ENCODE measurements at places on chromosomes 6 and 20.
A peak's percentile ranks its signal among the peaks of the same experiment; 100 is the strongest.

DNA sequence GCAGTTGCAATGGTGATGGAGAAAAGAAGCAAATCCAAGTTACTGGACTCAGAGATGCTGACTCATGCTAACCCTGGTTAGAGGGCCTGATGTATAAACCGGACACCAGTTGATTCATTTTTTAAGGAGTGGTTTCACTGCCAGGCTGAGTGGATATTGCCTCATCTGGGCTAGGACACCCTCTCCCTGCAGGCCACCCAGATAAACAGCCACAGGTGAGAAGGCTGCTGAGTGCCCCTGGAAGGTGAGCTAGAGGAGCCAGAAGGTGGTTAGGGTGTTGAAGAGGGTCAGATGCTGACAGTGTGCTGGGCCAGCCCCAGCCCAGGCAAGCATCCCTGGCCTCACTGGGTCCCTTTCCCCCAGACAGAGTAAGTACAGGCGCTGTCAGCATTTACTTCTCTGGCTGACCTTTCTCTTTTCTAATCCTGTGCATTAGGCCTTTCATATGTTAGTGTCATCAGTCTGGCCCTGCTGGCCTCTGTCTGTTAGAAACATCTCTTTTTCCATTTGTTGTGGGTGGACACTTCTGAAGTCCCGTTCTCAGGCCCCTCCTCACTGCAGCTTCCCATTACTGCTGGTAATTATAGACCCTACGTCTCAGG, 13.5 kb downstream of the EPB41L1 start:
- no peak for DNase-seq

DNA sequence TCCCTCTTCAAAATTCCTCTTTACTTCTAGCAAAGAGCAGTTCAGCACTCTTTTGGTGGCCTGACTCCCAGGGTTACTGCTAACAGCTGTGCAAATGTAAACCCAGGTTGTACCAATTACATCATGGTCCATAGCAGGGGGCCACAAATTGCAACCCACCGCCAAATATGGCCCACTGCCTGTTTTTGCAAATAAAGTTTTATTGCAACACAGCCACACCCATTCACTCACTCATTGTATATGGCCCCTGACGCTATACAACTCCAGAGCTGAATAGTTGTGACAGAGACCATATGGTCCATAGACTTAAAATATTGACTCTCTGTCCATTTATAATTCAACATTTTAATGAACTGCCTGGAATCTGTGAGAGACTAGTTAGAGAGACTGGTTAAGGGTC, 233.4 kb downstream of the NFATC2 start:
- DNase-seq = no peak

DNA sequence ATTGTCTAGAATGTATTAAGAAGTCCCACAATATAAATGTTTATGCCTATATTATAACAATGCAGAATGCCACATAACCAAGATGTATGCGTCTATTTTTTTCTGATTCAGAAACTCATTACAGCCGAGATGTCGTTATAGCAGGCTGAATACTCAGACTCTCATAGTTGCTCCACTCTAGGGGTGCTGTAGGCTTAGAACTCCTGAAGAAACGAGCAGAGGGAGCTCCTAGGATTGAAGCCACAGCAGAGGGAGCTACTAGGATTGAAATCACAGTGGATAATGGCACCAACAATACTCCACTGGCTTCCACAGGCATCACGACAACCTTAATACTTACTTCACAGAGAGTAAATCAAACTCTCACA, 208.9 kb downstream of the KIF16B start:
- DNase-seq = no peak

- DNase-seq = no peak
These were observed 34.6 kb upstream of the SCRT2 start for GRCh38 chr20:709991-710779.

GRCh38 chr20:35284267-35284991, at the start of gene EIF6:
EIF6 (minus strand) TSS chr20:35284772; CDS start chr20:35284487, 285 bp downstream.
- DNase-seq = peak; percentile 83

DNA sequence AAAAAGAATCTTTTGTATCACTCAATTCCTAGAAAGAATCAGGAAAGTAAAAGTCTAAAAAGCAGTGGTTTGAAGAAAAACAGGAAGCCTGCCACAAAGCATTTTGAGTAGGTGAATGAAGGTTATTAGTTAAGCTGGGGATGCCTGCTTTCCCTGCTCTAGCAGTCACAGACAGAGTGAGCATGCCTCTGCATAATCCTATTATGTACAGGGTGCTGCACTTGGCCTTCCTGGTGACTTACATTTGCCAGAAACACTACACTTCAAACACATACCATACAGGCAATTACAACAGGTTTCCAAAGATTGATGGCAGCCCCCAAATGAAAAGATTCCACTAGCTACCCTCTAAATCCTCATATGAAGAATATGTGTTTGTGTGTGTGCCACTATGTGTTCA, 130.8 kb downstream of the TPBG start:
- DNase-seq = no peak

GRCh38 chr20:6767536-6768227, at the start of gene BMP2:
BMP2 (plus strand) TSS chr20:6767686; CDS start chr20:6770127, 2,441 bp downstream.
- no peak for DNase-seq

DNA sequence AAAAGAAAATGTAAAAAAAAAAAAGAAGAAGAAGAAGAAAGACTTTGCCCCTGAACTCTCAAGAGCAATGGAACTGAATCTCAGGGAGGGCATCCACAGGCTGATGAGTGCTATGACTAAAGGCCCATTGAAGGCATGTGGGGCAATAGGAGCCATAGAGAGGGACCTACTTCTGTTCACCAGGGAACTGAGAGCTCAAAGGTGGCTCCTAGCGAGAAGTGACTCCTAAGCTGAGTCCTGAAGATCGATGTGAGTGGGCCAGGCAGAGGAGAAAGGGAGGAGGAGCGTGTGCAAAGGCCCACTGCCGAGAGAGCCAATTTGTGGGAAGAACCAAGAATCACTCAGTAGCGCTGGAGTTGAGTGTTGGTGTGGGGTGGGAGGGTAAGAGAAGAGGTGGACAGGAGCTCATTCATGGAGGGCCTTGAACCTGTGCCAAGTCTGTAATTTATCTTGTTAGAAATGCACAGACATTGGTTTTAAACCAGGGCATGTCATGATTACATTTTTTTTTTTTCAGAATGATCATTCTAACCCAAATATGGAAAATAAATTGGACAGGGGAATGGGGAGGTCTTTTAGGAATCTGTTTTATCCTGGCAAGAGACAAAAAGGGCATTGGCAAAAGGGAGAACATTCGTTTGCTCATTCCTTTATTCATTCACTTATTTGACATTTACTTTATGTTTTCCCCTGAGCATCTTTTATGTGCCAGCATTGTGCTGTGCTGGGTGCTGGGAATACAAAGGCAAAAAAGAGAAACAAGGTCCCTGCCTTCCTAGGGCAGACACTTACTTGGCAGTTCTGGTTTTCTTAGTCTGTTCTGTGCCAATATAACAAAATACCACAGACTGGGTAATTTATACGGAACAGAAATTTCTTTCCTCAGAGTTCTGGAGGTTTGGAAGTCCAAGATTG, 67.4 kb upstream of the DSP start:
- no peak for DNase-seq

GRCh38 chr20:59777331-59777725, 156.1 kb downstream of the SYCP2 start:
- no peak for DNase-seq

GRCh38 chr6:109183109-109183650, 87.9 kb downstream of the CEP57L1 start:
- peak; percentile 25 for DNase-seq

- DNase-seq = peak; percentile 82
These were observed 55.0 kb upstream of the KCNK16 start for GRCh38 chr6:39377539-39377950.

DNA sequence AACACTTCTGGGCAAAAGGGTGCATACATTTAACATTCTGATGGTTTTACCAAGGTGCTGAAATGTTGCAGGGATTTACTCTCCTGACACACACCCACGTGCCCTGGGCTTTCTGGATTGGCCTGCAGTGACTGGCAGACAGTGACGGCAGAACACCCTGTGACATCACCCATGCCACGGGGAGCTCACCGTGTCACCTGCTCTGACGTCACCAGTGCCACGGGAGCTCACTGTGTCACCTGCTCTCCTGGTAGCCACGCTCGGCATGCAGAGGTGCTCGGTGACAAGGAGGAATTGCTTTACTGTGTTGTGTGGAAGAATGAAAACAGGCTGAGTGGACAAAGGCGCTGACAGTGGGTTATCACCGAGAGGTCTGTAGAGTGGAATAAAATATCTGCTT, 99.3 kb downstream of the RAMACL start:
- DNase-seq = no peak

GRCh38 chr6:88074791-88075190, 27.1 kb downstream of the SPACA1 start:
- DNase-seq = no peak

DNA sequence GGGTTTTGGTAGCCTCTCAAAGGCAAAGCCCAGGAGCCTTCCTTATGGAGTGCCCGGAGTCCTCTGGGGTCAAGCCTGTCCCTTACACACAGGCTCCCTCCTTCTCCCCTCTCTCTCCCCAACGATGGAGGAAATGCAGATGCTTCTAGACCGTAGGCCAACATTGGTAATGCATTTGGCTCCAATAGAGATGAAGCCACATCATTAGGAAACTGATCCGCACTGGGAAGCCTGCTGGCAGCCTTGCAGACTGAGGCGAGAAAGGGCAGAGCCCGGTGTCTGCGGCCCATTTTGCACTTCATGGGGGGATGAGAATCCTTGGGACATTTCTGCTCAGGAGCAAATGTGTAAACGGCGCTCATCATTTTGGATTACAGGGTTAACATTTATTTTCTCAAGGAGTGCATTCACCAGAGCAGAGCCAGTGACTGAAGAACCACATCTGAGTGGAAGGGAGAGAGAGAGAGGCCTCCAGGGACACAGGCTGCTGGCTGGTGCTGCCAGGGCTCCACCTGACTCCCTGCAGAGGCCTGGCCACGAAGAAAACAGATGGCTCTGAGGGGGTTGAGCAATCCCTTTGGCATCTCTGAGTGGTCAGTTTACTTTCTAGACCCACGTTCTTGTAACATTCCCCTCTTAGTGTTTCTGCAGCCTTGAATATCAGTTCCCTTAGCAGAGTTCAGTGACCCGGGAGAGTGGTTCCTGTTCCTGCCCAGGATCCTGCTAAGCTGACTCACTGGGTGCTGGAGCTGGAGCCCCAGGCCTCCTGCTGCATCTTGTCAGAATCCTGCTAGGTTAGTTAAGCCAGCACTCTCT, 4.4 kb upstream of the CST3 start:
- no peak for DNase-seq

DNA sequence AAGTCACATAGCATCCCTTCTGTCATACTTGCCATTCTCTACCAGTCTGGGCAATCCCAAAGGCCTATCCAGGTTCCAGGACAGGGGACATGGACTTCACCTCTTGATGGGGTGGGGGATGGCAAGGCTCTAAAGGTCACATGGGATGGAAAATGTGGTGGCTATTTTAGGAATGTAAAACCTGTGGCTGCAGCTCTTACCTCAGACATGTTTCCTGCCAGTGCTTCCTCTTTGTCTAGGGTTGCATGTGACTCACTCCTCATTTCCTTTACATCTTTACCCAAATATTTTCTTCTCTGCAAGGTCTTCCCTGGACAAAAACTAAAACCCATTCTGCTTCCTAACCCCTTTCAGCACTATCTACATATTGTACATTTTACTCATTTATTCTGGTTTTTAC, 135.7 kb downstream of the BTBD3 start:
- DNase-seq = no peak

DNA sequence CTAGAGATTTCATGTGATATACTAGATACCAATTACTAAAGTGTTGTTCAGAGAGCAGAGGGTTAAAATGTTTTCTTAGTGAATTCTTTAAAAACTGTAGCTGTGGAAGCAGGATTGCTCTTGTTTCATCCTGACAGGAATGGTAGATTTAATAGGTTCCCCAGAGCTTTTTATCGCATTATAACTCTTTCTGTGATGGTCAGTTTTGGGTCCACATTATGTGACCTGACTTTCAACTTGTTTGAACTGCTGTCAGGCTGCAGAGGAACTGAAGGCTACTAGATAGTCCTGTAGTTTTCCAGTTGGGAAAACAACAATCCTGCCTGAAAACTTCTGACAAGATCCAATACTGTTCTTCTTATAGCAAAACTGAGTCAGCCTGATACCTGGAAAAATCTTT, 329.3 kb upstream of the FLRT3 start:
- DNase-seq = no peak

DNA sequence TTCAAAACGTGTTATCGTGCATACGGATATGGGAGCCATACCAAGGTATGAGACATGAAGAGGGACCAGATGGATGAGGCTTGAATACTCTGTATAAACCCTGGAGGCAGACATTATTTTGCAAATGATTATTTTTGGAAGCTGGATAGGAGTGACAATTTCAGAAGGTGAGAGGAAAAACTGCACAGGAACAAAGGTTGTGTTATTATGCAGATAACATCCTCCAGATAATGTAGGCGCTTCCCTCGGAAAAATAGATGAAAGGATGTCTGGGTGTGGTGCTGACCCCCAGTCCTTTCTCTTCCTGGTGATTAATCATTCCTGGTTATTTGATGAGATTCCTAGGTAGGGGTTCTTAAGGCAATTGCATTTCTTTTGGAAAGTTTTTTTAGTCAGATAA, 36.4 kb upstream of the CD83 start:
- DNase-seq = no peak

DNA sequence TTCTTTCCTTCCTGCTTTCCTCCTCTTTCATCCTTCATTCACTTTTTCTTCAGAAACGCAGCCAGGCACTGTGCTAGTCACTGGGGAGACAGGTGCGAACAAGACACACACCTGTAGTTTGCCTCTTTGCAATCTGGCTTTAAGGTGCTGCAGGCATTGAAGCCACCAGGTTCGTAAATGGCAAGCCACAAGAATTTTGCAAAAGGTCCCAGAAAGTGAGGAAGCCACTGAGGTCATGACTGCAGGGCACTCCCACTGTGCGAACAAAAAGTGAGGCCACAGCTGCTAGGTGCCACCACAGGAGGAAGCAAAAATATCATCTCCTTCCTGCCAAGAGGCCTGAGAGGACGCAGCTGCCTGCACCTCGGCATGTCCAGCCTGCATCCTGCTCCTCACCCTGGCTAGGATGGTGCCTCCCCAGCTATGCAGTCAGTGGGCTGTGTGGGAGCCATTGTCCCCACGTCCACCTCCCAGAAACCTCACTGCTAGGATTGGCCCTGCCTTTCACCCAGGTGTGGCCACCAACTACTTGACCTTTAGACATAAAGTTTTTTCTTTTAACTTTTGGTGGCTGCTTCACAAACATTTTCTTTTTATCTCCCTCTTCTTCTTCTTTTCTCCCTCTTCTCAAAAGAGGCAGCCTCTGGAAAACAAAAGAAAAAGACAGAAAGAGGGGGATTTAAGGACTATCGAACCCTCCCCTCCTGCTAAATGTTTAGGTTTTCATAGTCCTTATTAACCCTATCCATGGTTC, 230.8 kb downstream of the BCAS1 start:
- DNase-seq = no peak

DNA sequence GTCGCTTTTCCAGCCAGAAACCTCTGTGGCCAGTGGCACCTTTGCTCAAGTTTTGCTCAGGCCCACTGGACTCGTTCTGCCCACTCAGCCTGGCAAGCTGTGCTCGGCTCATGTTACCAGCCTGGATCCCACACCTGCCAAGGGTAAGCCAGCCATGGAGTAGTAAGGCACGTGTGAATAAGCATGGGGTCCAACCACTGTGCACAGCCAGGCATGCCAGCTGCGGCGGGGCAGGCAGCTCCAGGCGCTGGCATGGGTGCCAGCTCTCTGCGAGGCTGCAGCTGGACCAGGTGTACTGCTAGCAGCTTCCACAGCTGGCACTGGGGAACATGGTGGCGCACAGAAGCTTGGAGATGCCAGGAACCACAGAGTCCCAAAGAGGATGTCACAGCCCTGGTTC, 32.1 kb upstream of the PDYN start:
- no peak for DNase-seq

GRCh38 chr6:112743323-112743722, 396.2 kb downstream of the RFPL4B start:
- peak; percentile 50 for DNase-seq
